Myocyte (in vitro differentiated cells): ENCODE measurements at places on chromosomes 3 and 15. TPM values are rescaled to one million over a fixed set of nuclear protein-coding genes. Genes with fewer than 3 reads are reported as not detected.

The FGD5 gene
- not detected in 2 replicates for total RNA-seq

DNA sequence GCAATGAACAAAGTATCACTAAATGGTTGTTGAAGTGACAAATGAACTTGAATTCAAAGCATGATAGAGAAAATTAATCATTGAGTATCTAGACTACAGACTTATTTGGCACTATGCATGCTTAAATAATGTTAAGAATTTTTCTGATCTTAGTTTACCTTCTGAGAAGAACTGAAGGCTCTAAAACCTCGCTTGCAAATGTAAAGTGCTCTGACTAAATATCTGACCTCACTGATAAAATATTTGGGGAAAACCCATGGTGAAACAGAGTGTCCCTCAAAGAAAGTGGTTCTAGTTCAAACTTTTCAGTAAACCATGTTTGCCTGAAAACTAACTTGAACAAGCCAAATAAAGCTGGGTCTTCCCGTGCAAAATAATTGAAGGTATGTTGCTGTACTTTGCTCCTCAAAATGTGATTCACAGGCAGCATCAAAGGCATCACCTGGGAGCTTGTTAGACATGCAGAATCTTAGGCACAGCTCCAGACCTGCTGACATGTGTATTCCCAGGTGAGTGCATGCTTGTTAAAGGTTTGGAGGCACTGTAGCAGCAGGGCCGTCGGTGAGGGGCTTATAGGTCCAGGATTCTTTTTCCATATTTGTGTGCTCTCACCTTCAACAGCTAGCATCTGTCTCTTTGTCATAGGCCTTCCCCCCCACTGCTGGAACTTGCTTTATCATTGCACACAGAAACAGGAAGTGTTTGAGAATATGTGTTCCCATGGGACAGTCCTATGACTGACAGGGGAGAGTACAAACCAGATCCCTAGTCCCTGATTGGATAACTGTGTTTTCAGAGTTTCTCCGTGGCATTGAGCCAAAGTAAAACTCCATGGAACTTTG, 524.2 kb upstream of the LMCD1 start:
- no peak for DNase-seq

The CEP152 gene
- 1.2 and 1.6 TPM in 2 replicates for total RNA-seq

GRCh38 chr15:74291101-74292071, 55.3 kb downstream of the CCDC33 start:
- DNase-seq, result peak; percentile 80

DNA sequence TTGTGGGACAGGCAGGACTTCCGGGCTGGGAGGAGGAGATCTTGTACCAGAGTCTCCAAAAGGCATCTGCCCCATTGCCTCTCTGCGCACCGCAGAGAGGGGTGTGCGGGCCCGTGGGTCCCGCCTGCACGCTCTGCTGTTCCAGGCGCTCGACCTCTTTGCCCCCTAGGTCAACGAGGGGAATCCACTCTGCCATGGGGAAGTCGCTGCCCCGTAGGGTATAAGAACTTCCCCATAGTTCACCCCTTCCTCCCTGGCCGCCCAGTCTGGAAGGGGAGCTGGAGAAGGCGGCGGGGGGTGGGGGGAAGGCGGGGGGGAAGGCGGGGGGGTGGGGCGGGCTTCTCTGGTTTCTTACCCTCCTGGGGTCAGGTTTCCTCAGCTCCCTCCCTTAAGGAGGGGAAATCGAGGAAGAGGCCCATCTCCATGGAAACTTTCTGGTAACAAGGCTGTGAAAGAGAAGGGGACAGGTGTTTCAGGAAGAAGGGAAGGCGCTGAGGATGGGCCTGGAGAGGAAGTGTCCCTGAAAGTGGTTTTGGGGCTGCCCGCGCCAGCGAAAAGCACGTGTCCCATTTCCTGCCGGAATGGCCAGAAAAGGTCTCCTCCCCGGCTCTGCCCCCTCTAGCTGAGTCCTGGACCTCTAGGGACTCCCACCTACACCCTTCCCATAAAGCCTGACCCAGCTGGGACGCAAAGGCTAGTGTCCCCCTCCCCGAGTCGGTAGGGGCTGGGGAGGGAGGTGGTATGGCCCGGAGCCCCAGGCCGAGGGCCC, 27.5 kb downstream of the NR1I2 start:
- no peak for DNase-seq

DNA sequence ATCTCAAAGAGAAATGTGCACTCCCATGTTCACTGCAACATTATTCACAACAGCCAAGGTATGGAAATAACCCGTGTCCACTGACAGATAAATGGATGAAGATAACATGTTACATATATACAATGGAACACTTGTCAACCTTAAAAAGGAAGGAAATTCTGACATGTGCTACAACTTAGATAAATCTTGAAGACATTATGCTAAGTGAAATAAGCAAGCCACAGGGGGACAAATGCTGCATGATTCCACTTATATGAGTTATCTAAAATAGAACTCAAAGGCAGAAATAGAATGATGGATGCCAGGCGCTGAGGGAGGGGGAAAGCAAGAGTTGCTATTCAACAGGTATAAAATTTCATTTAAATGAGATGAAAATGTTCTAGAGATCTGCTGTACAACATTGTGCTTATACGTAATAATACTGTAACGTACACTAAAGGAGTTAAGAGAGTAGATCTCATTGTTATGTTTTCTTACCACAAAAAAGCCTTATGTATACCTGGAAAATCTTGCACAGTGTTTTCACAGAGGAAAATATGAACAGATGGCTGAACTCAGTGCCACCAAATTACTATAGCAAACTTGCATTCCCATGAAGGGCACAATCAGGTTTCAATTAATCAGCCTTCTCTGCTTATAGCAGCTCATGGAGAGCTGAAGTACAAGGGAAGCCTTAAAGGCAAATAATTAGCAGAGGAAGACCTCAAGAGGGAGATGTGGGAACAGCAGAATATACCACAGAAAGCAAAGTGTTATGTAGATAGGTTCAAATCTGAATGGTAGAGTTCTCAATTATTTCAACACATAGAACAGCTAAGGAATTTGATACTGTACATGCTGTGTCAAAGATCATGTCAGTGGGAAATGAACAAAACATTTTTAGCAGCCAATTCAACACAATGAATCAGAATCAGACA, 8.1 kb upstream of the VPS39 start:
- no peak for DNase-seq

DNA sequence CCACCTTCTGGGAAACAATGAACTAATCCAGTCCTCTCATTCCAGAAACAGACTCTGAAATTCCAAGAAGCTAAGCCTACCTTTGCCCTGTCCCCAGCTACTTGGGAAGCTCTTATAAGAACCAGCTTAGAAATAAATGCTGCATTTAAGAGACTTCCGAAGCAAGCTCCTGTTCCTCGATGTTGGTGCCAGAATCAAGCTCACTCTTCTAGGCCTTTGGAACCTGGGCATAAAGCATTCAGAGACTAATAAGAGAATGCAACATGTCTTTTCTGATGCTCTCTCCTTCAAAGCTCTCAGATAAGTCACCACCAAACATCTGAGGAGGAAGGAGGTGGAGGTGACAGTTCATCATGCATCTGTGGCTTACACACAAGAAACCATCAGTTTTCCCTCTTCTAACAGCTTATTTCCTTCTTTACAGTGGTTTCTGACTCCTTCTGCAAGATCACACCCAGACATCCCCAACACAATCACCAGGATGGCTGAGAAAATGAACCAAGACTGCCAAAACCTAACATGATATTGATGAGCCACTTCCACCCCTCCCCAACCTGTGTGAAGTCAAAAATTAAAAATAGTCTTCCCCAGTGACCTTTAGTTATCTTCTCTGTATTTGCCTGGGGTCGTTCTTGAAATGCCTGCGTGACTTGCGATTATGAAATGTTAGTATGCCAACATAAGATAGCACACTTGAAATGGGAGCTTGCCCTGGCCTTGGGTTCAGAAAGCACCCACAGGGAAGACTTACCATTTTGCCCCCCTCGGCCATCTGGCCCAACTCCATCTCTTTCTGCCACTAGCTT, 11.5 kb downstream of the ARHGEF3 start:
- no peak for DNase-seq

DNA sequence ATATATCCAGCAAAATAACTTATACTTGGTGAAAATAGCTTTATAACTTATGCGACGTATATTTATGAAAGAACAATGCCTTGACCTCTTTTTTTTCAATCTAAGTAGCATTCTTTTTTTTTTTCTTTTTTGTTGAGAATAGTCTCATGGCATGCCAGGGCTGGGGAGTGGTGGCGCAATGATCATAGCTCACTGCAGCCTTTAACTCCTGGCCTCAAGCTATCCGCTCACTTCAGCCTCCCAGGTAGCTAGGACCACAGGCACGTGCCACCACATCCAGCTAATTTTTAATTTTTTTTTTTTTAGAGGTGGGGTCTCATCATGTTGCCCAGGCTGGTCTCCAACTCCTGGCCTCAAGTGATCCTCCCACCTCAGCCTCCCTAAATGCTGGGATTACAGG, 43.5 kb downstream of the RAB8B start:
- no peak for DNase-seq

- DNase-seq, result no peak
These were observed 12.8 kb downstream of the C15orf39 start for GRCh38 chr15:75214293-75215096.

The OXTR gene
- total RNA-seq, result 4.7 and 5.1 TPM in 2 replicates

The IREB2 gene
- 29.5 and 29.7 TPM in 2 replicates for total RNA-seq

GRCh38 chr3:38641461-38642110, 7.9 kb downstream of the SCN5A start:
- no peak for DNase-seq

The ADAMTS7 gene
- 31.9 and 36.4 TPM in 2 replicates for total RNA-seq

DNA sequence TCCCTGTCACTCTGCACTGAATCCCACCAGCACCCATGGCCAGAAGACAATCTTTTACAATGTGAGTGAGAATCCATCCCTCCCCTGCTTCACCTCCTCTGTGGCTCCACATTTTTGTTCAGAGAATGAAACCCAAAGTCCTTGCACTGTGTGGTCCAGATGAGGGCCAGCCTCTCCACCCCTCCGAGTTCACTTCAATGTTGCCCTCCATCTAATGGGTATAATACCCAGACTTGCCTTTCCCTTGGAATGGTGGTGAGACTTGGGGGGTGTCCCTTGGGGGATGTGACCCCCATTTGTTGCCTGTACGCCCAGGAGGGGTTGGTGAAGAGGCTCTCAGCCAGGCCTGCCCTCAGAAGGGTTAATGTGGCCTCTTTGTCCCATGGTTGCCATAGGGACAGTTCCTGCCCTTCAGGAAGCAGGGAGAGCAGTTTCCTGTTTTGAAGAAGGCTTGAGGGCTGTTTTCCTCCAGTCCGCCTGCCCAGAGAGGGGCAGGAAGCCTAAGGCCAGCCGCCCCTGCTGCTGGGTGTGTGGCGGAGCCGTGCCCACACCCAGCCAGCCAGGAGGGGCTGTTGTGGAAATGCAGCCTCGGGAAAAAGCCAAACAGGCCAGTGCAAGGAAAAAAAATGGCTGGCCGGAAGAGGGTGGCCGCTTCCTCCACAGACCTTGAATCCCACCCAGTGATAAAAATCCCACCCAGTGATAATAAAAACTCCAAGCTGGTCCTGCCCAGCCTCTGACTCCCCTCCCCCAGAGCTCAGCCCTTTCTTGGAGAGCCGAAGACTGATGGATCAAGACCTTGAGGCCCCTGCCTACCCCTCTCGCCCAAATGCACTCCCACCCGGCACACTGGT, 14.6 kb upstream of the FGD5 start:
- no peak for DNase-seq

GRCh38 chr3:98728672-98729071, 34.5 kb upstream of the ST3GAL6 start:
- no peak for DNase-seq

The IQCF5 gene
- total RNA-seq, result not detected in 2 replicates

GRCh38 chr3:42019953-42020260, 58.0 kb upstream of the ULK4 start:
- peak; percentile 40 for DNase-seq

GRCh38 chr3:113546414-113546893, 14.1 kb downstream of the SIDT1 start:
- no peak for DNase-seq

DNA sequence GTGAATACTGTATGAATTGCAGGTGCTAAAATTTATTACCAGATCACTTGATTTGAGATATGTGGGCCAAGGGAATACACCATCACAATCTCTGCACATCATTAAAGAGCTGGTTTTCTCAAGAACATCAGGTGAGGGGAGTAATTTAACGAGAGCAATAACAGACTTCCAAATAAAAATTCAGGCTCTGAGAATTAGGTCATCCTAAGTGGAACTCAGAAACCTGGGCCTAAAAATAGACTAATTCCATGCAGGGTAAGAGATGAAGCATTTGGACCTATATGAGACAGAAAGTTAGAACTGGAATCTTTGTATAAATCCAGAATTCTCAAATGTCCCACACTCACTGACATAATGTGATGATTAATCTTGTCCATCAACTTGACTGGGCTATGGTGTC, 331.1 kb downstream of the ZNF621 start:
- DNase-seq, result no peak

DNA sequence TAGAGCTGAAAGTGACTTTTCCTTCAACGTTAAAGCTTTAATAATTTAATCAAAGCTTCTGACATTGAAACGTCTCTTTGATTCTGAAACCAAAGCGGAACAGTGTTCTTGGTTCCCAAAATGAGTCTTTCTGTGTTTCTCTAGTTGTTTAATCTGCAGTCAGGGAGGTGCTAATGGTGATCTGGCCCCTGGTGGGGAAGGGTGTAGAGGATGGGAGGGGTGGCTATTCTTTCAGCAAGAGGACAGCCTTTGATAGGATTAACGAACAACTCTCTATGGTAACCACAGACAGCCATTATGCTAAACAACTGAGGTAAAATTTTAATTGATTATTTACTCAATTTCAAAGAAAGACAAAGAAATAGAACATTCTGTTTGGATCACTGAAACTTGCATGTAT, 79.9 kb upstream of the CADPS start:
- no peak for DNase-seq

GRCh38 chr3:72487946-72488737, 360.1 kb downstream of the SHQ1 start:
- DNase-seq, result no peak

DNA sequence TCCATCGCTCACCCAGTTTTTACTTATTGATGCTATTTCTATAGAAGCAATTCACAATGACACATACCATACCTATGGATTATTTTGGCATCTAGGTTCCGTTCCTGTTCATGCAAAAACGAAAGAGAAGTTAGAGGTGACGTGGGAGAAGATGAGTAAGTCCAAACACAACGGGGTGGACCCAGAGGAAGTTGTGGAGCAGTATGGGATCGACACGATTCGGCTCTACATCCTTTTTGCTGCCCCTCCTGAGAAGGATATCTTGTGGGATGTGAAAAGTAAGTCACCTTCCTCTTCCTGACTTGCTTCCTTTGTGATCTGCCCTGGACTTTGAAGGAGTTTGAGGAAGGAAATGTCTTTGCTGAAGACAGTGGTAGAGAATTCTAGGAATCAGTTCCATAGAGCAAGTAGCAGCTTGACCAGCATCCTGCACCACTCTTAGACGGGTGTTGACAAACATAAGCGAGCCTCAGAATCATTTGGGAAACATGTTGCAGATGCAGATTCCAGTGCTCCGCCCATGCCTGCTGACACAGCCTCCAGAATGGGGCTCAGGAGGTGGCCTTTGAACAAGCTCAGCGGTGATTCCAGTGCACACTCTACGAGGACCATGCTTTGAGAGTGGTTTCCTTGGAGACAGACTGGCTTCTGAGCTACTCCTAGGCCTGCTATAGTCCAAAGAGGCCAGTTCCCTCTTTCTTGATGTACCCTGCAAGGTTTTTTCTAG, 78.4 kb upstream of the LIMD1 start:
- peak; percentile 22 for DNase-seq
